Activated T-cell treated with anti-CD3 and anti-CD28 coated beads, Interleukin-2, amount 50 U/mL, for 24 hours (primary cell): ENCODE measurements at places on chromosomes 2 and 18.

DNA sequence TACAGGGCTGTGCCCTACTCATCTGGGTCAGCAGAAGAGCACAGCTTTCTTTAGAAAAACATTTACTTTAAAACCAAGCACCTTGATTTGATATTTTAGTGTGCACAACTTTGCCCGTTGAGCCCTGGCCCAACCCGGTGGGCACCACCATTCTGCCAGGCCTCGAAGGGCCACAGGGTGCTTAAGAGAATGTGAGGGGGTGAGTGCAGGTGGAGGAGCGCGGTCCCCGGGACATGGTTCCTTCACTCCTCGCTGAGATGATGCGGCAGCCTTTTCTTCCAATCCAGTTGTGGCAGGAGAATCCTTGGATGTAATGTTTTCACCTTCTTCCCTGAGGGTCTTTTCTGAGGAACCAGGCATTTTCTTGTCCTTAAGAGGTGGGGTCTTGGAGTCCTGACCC is 119.0 kb downstream of the RPIA start:
- DNase-seq, result no peak

- DNase-seq, result no peak
Measured at GRCh38 chr2:57622009-57622408, 424.6 kb upstream of the VRK2 start.

DNA sequence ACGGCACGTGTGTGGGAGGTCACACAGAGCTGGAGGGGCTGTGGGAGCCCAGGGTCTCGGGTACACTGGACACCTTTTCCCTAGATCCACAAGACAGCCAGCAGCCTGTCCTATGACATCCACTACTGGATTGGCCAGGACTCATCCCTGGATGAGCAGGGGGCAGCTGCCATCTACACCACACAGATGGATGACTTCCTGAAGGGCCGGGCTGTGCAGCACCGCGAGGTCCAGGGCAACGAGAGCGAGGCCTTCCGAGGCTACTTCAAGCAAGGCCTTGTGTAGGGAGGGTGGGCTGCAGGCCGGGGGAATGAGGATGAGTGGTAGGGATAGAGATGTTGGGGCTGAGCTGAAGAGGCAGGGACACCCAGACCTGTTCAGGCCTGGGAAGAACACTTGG is 6.6 kb downstream of the VIL1 start:
- no peak for DNase-seq

GRCh38 chr2:149355716-149356422 is 25.5 kb downstream of the LYPD6 start:
- DNase-seq, result no peak

GRCh38 chr2:239792405-239793084 is 232.6 kb downstream of the NDUFA10 start:
- peak; percentile 11 for DNase-seq

GRCh38 chr2:199144036-199144435 is 313.7 kb downstream of the SATB2 start:
- DNase-seq, result no peak

- no peak for DNase-seq
Measured at GRCh38 chr18:70377317-70377799, 88.5 kb downstream of the SOCS6 start.

DNA sequence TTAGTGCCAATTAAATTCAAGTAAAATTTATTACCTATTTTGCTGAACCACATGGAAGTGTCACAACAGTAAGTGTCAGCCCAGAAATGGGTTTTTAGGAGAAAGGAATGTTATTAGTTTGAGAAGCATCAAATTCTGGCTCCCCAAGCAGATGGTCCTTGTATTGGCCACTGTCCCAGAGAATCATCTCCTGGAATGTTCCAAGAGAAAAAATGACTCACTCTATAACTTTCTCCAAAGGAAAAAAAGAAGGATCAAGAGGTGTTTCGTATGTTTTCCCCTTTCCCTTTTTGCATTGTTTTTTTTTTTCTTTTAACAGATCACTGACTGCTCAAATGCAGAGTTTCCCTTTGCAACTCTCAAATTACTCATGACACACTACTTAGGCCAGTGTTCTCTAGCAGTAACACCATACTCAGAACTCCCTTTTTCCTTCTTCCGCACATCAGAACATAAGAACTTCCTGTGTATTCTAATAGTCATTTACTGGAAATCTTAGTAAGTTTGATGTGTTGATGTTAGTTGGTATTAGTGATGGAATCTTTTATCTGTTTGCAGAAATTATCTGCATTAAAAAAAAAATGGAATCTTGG is 390.3 kb downstream of the GPD2 start:
- DNase-seq, result no peak

DNA sequence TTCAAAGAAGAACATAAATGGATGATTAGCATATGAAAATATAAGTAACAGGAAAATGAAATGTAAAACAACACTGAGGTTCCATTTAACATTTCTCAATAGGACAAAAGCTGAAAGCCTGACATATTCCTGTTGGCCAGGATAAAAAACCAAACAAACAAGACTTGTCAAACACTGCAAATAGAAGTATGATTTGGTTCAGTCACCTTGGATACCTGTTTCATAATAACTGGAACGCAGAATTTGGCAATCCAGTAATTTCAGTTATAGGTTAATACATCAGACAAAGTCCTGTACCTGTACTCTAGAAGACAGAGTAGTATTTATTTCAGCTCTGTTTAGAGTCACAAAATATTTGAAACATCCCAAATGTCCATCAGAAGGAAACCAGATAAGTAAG is 16.5 kb upstream of the EVA1A start:
- no peak for DNase-seq

GRCh38 chr18:77405096-77405495 is 155.4 kb downstream of the GALR1 start:
- DNase-seq, result no peak

DNA sequence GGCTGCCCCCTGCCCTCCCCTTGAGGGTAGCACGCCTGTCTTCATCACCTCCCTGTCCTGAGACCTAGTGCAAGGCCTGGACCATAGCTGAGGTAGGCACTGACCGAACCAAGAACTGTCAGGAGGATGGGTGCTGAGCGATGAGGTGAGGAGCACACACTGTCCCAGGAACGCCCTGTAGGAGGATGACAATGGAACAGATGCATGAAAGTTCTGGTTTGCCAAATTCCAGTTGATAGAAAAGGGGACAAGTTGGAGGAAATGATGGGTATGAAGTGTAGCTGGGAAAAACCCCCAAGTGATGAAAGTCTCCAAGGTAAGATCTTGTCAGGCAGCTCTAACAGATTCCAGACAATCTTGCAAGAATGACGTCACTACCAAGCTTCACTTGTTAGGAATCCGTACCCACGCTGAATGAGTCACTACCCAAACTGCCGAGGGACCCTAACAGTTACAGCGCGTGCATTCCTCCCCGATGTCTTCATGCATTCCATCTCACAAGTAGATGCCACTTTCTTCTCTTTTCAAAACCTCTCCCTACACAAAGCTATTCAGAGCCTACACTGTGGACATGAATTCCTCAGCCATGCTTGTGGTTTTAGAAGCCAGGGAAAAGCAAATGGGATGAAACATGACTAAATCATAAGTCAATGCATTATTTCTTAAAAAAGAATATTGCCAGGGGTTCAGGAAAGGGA is 27.6 kb downstream of the MRPL33 start:
- no peak for DNase-seq

DNA sequence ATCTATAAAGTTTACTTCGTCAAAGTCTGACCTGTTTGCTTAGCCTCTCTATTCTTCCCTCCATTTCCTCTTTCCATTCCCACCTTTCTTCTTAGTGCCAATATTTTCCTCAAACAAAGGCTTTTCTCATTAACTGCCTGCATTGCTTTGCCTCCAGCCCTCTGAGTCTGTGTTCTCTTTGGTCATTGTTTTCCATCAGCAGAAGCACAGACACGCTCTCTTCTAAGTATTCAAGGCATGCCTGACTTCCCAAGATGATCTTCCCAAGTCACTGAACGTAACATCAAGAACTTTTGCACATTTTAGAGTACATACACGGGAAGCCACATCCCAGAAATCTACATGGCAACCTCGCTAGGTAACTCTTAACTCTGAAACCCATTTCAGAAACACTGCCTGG is 32.6 kb upstream of the ANXA4 start:
- DNase-seq, result no peak

DNA sequence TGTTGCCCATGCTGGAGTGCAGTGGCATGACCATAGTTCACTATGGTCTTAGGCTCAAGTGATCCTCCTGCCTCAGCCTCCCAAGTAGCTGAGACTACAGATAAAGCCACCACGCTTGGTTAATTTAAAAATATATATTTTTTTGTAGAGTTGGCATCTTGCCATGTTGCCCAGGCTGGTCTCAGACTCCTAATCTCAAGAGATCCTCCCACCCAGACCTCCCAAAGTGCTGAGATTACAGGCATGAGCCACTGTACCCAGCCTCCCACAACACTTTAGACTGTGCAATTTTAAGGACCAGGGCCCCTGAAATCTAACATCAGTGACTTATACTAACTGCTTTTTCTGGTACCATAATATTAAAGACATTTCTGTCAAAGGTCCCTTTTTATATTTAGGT is 5.2 kb downstream of the TXNDC2 start:
- DNase-seq, result no peak

GRCh38 chr2:70340761-70341476 is 39.1 kb upstream of the FAM136A start:
- peak; percentile 35 for DNase-seq

DNA sequence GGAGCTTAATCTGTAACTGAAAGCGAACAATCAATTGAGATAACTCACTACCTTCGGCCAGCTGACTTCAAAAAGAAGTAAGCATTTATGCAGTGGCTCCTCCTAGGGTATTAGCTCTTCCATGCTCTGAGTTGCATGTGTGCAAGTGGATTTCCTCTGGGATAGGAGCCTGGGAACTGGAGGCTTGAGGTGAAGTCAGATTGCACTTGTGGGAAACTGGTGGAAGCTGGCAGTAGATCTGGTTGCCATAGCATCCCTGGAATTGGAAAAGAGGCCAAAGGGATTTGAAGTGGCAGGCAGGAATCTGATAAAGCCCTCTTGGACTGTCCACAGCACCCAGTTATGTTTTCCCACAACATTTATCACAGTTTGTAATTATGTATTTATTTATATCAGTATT is 50.6 kb upstream of the FMNL2 start:
- no peak for DNase-seq

GRCh38 chr2:20649576-20649975 is 1.3 kb downstream of the HS1BP3 start:
- no peak for DNase-seq

DNA sequence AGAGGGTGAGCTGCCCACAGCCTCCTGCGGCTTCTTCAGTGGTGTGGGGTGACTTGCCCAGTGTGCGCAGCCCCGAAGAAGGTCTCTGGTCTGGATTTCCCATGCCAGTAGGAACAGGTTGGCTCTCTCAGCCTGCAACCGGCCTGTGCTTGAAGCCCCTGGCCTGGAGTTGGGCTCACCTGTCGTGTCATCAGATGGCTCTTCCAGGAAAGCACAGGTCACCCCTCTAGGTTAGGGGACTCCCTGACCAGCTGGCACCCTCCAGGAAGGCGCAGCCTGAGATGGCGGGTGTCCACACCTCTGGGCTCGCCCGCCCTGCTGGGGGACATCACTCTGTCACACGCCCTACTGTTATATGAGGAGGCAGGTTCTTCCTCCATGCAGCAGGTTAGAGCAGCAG is 179.8 kb downstream of the SEPTIN10 start:
- DNase-seq, result no peak

GRCh38 chr2:163794635-163795034 is 58.8 kb upstream of the FIGN start:
- DNase-seq, result no peak

- no peak for DNase-seq
Measured at GRCh38 chr2:96899413-96899741, 29.5 kb upstream of the SEMA4C start.

GRCh38 chr2:191526091-191526490 is 151.8 kb upstream of the NABP1 start:
- no peak for DNase-seq

DNA sequence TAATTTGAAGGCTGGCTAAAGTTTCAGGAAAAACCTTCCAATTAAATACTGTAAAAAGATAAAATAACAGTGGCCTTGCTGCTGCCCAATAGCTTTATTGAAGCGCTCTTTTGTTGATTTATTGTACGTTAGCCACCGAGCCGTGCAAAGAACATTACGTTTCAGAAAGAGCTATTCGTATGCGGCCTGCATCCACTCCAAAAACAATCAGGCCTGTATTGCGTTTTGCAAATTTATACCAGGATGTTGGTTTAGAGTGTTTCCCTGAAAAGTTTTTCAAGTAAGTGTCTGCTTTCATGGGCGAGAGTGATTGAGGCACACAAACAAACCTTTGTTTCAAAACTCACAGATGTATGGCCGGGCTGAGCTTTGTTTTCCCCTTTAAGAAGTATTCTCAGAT is 257.2 kb upstream of the SALL3 start:
- no peak for DNase-seq

- no peak for DNase-seq
Measured at GRCh38 chr2:134161170-134161547, 92.7 kb upstream of the MGAT5 start.

- no peak for DNase-seq
Measured at GRCh38 chr2:186327251-186327868, 158.7 kb upstream of the ZC3H15 start.

DNA sequence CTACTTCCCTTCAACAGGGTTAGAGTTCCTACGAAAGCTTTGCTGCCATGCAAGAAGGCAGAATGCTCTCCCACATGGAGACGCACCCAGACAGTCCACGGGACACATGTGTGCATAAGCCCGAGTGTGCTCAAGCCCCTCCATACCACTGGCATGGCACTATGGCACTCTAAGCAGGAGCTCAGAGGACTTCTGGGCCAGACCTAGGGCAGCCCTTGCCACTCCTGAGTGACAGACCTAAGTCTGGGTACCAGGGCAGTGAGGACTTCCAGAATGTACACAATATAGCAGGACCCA is 11.4 kb upstream of the ARID5A start:
- DNase-seq, result no peak

DNA sequence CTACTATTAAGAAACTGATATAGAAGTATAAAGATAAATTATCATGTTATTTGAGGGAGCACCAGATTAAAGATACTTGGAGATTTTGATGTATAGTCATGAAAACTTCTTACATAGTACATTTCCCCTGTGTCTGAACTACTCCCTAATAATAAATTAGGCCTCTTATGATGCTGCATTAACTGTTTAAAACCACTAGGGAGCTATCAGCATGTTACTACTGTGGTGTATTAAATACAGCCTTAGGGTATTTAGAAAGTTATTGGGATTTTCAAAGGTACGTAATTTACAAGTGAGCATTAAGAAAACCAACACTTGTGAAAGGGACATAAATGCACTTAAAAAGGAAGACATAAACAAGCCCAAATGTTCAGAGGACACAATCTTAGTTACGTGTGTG is 714.0 kb downstream of the EPHA4 start:
- DNase-seq, result no peak
